Inflammatory macrophage (primary cell): ENCODE measurements at places on chromosomes 7 and 10.

DNA sequence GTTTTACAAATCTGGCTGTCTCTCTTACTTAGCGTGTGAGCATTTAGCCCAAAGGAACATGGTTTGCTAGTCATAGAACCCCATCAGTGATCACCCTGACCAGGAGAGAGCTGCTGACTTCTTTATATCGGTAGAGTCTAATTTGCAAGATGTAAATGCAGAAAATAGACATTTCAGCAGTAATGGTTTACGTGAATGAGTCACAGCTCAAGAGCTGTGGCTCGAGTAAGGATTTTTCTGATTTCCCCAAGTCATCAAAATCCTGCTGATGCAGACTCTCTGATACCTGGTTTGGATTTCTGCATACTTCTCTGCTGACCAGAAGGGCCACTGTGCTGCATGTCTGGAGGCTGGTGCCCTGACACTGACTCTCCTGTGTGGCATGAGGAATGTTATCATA is 25.7 kb downstream of the NUB1 start:
- DNase-seq, result no peak

DNA sequence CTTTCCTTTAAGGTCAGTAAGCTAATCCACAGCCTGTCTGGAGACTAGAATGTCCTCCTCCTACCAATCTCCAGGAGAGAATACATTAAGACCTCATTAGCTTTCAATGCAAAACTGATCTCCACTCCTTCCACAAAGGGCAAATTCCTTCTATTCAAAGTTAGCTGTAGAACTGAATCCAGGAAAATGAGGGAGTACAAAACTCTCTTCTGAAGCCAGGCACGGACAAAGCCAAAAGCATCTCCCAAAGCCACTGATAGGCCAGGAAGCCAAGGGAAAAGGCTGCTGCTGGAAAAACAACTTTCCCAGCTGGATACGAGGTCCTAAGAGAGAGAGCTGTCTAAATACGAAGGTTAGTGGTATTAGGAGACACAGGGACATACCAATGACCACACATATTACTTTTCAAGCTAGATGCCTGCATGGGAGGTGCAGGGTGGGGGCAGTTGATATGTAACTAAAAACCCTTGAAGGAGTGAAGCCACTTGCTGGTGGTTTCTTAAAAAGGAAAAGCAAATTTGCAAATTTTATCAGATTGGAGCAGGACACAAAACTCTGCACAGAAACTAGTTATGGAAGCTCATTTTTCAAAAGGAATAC is 43.6 kb downstream of the MKX start:
- DNase-seq, result no peak

GRCh38 chr10:30637881-30638467 is 8.4 kb upstream of the LYZL2 start:
- DNase-seq, result peak; percentile 79

DNA sequence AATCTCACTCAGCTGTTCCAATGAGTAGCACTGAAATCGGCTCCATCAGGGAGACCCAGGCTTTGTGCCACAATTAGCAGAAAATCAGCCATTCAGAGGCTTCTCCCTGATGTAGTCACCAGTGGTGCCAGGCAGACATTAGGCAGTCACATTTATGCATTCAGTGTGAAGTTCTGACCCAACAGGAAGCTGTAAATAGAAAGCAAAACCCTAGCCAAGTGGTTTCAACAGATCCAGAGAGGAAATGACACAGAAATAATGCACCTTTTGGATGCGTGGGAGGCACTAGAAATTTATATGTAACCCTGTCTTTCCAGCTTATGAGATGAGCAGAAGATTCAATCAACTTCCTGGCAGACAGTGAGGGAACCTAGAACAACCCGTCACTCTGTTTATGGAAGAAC is 186.4 kb downstream of the PDE1C start:
- peak; percentile 57 for DNase-seq

- DNase-seq, result no peak
These were observed 298.5 kb downstream of the KLF6 start for GRCh38 chr10:3486346-3487065.

DNA sequence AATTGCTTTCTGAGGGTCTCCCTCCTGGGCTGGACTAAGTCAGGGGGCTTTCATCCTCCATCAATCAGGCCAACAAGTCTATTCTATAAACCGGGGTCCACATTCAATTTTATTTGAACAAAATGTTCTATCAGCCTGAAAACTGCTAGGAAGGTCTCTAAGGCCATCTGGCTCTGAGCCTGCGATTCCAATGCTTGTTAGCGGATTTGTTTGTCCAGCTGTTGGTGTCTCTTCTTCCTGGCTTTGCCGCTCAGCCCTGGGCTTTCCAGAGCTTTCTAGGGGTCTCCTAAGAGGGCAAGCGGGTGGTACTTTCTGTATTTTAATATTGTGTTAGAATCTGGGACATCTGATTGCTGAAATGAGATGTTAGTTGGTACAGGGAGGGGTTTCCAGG is 136.7 kb downstream of the VIPR2 start:
- DNase-seq, result no peak

GRCh38 chr7:43553999-43554398 is 28.9 kb upstream of the STK17A start:
- DNase-seq, result peak; percentile 22

DNA sequence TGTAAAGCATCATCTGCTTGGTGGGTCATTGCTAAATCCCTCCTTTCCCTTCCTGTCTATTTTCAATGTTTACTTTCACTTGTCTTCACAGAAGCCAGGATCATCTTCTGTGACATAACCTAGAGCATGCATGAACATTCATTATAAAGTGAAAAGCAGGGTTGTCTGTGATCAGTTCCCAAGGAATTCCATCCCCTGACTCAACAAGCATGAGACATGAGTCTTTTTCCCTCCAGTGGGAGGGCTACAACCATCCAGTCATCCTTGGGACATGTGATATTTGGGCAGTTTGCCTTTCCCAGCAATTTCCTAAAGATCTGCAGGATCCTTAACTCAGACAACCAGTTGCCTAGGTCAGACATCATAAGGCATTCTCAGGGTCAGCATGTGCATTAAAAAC is 166.3 kb upstream of the TMEM196 start:
- DNase-seq, result no peak

GRCh38 chr10:118551535-118552100 is 43.8 kb downstream of the PRLHR start:
- no peak for DNase-seq

- DNase-seq, result no peak
These were observed 127.7 kb downstream of the DYNC1I1 start for GRCh38 chr7:95899919-95900513.

GRCh38 chr7:104627516-104627915 is 299.1 kb downstream of the LHFPL3 start:
- no peak for DNase-seq

- no peak for DNase-seq
These were observed 5.6 kb downstream of the CALML3 start for GRCh38 chr10:5530412-5530806.

DNA sequence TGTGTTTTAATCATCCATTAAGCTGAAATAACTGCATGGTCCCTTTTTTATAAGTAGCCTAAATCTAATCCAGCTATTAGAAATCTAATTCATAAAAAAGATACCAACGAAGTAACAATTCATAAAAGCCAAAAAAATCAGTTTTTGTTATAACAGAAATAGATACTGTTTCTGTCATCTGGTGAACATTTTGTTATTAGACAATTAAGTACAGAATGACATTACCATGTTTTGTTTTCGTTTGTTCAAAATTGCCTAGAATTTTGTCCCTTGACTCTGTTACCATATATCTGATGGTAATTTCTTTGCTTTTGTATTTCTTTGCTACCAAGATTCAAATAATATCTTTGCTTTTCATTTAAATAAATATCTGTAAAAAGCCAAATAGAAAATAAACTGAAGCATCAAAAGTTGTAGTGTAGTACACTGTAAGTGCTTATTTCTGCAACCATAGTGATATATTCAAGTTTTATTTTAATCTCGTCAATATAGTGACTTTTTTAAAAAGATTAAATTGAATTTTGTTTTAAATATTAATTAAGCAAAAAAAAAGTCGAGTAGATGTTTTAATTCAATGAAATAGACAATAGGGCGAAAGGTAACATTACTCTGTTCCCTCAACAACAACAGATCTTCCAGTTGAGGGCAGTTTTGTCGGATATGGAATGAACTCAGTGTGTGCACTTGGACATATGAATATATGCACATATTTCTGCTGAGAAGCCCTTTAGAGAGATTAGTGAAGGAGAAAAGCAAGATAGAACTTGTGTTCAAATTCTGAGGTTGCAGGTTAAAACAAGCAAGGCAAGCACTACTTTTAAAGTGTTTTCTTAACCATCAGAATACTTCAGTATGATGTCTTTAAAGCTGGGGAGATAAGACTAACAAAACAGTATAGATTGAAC is 7.9 kb upstream of the IGF2BP3 start:
- DNase-seq, result no peak

DNA sequence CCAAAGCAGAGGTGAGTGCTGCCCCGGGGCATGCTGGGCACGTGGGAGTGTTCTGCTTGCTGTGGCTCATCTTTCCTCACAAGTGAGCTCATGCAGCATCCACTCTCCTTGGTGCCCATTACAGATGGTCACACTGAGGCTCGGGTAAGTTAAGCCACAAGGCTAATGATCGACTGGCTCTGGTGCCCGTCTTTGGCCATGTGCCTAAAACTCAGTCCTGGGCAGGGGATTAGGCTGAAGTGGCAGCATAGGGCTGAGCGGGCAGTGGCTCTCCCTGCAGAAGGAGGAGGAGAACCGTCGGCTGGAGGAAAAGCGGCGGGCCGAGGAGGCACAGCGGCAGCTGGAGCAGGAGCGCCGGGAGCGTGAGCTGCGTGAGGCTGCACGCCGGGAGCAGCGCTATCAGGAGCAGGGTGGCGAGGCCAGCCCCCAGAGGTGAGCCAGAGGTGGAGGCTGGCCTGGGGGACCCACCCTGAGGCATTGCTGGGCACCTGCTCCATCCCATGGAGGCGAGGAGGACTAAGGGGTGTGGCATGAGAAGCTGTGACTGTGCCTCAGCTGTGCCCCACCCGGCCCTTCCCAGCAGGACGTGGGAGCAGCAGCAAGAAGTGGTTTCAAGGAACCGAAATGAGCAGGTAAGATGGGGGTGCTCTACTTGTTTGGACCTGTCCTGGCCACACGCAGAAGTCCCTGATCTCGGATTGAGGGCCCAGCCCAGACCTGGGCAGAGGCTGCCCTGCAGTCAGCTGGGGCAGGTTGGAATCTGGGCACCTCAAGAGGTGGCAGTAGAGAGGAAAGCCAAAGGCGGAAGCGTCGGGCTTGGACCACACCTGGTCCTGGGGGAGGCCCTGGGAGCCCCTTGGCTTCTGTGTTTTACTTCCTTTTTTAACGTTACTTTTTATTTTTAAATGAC is 7.3 kb downstream of the PGAM2 start:
- DNase-seq, result no peak

DNA sequence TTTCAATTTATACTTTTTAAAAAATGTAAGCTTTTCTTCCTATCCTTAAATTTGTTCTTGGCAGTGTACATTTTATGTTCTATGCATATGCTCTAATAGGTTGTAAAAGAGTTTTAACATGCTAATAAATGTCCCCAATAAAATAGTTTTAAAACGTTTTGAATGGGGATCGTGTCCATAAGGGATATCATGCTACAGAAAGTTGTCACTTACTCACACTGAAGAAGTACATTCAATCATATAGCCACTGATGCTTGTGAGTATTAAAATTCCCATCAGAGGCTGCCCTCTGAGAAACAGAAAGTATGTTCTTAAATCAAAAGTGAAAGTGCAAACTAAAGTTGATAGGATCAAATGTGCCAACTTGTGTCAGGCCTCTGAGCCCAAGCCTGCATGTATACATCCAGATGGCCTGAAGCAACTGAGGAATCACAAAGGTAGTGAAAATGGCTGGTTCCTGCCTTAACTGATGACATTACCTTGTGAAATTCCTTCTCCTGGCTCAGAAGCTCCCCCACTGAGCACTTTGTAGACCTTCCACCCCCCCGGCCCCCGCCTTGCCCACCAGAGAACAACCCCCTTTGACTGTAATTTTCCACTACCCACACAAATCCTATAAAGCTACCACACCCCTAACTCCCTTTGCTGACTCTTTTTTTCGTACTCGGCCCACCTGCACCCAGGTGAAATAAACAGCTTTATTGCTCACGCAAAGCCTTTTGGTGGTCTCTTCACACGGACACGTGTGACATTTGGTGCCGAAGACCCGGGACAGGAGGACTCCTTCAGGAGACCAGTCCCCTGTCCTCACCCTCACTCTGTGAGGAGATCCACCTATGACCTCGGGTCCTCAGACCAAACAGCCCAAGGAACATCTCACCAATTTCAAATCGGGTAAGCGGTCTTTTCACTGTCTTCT is 877 bp upstream of the NOD1 start:
- peak; percentile 29 for DNase-seq

DNA sequence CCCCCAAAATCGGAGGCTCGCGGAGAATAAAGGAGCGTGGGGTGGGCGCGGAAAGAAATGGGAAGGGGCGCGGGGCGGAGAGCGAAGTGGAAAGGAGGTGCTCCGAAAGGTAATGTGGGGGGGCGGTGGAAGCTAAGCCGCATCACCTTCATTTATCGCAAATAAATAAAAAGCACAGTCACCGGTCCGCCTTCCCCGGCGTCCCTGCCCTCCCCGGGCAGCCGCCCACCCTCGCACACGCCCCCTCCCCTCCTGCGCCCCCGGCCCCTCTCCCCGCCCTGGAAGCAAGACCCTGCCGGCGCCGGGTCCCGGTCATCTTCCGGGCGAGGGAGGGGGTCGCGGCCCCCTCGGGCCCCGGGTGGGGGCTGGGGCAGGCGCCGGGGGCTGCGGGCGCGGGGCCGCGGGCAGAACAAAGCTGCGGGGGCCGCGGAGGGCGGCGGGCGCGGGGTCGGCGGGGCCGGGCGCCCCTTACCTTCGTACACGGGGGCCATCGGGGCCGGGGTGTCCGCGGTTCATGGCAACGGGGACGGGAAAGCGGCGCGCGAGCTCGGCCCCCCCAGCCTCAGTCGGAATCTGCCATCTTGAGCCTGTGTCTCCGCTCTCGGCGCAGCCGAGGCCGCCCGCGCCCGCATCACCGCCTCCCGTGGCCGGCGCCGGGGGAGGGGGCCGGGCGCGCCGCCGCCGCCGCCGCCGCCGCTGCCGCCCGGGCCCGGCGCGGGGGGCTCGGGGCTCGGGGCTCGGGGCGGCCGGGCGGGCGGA is 486 bp downstream of the HIPK2 start:
- DNase-seq, result peak; percentile 37

- DNase-seq, result no peak
These were observed 18.6 kb upstream of the IFIT2 start for GRCh38 chr10:89283025-89283935.

GRCh38 chr10:125340903-125341302 is 180.5 kb upstream of the CTBP2 start:
- DNase-seq, result peak; percentile 18

GRCh38 chr10:7567911-7568620 is 98.7 kb downstream of the ITIH5 start:
- DNase-seq, result no peak

DNA sequence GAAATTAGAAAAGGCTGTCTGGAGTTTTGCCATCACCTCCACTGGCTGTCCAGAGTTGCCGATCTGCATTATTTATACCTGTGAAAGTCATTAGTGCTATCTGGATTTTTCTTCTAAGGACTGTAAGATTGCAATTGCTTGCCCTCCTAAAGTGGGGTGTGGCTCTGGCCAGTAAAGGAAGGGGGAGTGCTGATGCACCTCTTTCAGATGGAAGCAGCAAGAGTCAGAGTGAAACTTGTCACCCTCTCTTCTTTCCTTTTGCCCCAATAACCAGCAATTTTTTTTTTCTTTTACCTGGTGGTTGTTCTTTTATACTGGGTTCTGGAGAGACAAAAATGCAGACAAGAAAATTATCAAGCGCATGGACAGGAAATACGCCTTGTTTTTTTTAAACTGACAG is 527.4 kb upstream of the NRP1 start:
- no peak for DNase-seq
